NCI-H748 treated with DMSO at 0.1 percent for 48 hours (cell line): ENCODE measurements at places on chromosomes 3 and 15.

GRCh38 chr3:47746264-47746663, 35.4 kb downstream of the SMARCC1 start:
- no peak for DNase-seq

DNA sequence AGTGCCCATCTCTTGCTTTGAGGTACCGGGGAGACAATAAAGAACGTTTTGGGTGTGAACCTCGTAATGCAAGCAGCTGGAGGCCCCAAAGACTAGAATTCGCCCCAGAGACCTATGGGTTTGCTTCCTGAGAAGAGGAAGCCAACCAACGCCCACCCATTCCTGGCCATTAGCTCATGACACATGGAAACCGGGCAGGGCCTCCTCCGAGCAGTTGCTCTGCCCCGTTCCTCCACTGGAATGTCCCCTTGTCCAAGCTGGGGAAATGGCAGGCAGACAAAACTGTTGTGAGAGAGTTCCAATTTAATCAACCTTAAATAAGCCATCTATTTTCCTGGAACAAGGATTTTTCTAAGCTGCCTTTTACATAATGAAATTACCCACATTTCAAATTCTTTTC, 250.9 kb upstream of the IGF1R start:
- DNase-seq = no peak

DNA sequence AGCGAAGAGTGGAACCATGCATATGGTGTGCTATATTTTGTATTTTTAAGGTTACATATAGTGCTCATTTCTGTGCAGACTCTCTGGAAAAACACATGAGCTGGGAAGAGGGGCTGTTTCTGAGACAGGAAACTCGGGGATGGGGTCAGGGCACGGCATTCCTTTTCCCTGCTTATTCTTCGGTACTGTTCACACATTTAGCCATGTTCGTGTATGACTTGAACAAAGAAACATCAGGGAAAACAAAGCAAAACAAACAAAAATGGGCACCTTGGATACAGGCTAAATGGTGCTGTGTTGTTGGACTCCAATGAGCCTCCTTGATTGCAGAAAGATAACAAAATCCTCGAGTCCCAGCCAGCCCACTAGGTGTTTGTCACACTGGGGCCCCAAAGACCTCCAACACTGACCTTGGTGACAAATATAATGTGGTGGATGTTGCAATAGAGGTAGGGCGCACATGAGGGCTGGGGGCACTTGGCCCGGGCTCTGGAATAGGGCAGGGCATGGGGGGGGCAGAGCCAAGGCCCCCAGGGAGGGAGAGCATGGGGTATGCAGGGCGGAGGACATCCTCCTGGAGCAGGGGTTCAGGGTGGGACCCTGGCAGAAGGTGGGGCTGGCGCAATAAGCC, 19.3 kb downstream of the DNASE1L3 start:
- DNase-seq = no peak

GRCh38 chr15:83290236-83290635, 5.8 kb upstream of the BNC1 start:
- DNase-seq = no peak

DNA sequence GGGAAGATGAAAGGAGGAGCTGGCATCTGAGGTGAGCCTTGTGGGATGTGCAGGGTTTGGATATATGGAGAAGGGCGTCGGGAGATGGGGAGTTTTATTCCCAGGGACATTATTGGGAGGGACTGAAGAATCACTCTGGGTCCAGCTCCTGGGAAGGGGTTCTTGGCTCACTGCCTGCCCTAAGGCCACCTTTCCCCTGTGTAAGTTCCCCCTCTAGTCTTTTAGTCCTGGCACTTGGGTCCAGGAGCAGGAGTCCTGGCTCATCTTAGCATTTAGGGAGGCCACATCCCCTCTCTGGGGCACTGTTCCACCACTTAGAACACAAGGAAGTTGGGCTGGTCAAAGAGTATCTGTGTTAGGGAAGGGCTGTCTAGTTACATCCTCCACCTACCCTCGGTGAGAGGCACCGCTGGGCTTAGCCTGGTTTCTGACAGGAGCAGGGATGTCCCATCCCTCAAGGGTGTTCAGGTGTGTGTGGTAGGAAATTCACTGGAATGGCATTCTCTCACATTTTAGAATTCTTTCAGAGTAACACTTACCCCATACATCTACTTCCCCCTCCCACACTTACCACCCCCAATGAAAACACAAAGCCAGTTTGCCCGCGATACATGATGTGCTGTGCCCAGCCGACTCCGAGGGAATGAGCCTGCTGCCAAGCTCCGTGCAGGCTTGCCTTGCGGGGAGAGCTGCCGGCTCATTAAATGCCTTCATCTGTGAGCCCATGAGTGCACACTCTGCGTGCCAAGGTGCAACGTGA, 86.7 kb downstream of the FAM43A start:
- DNase-seq = no peak

- DNase-seq = no peak
Observed at GRCh38 chr3:40079847-40080240, 229.7 kb upstream of the EIF1B start.

DNA sequence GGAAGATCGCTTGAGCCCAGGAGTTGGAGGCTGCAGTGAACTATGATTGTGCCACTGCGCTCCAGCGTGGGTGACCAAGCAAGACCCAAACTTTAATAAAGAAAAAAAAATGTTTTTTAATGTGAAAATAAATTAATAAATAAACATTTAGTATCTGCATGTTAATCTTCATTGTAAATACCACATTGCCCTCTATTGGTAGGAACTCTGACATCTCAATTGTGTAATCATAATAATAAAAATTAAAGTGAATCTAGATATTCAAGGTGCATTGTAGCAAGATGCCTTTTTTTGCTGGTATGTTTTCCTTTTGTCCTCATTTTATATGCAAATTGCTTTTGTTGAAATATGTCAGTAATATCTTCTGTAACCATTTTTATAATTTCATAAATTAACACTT, 95.0 kb upstream of the LIMD1 start:
- DNase-seq = no peak

DNA sequence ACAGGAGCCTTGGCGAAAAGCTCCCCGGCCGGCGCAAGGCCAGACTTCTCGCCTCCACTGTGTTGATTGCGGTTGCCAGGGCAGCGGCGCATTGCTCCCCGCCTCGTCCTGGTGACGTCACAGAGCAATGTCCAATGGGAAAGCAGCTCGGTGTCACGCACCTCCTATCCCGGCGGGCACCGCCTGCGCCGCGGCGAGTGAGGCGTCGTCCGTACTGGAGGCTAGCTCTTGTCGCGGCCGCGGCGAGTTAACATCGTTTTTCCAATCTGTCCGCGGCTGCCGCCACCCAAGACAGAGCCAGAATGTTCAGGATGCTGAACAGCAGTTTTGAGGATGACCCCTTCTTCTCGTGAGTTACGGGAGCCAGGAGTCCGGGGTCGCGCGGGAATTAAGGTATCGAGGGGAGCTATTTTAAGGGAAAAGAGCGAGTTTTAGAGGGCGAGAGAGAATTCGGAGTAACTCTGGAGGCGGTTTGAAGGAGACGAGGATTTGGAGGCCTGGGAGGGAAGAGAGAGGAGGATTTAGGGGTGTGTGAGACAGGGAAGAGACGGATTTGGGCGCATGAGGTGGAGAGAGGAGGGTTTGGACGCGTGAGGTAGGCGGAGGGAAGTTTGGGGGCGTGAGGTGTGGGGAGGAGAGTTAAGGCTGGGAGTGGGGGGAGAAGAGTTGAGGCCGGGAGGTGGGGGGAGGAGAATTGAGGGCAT, at the start of gene MLF1:
Gene MLF1, plus strand, starts transcription at position 196 of the 704 bp plus-strand sequence. Its CDS starts 107 bp downstream, at position 303.
- DNase-seq = peak; percentile 62

GRCh38 chr3:188531210-188531609, 377.3 kb downstream of the LPP start:
- no peak for DNase-seq

- DNase-seq = no peak
Observed at GRCh38 chr3:5219216-5219615, 31.7 kb downstream of the EDEM1 start.
